CD4-positive, alpha-beta T cell treated with Interleukin-4 for 1 hour (primary cell): ENCODE measurements at places on chromosomes 16 and 17.

GRCh38 chr16:67456391-67457081, 24.4 kb downstream of the ATP6V0D1 start:
- DNase-seq = no peak

DNA sequence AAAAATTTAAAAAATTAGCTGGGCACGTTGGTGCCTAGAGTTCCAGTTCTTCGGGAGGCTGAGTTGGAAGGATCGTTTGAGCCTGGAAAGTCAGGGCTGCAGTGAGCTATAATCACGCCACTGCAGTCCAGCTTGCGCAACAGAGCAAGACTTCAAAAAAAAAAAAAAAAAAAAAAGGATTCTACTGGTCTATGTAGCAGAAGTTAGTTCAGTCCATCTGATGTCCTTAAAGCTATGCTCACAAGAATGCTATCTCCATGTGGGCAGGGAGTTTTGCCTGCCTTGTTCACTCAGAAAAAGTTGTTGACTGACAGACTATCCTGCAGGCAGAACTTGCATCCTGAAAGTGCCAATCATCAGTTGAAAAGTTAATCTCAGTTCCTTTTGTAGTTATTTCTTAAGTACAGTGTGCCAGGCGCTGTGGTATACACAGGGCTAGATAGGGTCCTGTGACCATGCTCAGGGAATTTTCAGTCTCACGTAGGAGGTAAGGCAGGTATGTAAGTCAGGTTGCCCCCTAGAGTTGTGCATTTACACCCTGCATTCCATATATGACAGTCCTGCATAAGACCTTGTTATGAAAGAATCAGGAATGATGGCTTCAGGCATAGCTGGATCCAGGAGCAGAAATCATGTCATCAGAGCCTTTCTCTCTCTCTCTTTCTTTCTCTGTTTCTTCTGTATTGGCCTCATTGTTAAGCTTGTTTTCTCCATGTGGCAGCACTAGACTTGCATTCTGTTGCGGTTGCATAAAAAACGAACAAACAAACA, 7.6 kb downstream of the SYT17 start:
- no peak for DNase-seq

DNA sequence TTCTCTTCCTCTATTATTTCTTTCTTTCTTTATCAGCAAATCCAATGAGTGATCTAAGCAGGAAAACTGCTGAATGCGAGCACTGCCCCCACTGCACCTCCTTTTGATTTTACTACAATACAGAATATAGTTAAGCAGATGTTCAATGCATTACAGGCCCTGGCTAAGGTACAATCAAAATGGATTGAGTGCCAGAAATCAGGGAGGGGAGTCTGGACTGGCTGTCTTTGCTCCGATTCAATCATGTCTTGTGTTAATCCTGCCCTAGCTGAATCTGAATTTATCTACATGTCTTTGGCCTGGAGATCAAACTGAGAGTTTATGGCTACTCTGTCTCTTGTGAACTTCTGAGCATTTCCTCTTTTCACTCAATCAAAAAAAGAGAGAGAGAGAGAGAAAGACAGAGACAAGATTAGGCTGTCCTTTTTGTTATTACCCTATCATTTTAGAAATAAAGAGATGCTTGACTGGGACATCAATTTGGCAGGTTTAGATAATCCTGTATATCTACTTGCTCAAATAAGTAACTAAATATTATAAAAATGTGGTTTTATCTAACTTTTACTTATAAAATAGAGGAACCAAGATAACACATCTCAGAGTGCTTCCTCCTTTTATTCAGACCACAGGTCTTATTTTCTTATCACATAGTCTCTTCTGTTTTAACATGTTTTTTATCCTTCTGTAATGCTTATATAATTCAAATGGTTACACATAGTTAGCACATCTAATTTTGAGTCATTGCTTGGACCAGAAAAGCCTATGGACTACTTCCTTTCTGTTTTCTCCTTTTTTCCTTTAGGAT, 656.2 kb downstream of the KCNJ2 start:
- DNase-seq = no peak

- no peak for DNase-seq
Observed at GRCh38 chr17:31202968-31203367, 94.1 kb downstream of the OMG start.

GRCh38 chr17:55576996-55577586, 65.8 kb upstream of the SMIM36 start:
- DNase-seq = peak; percentile 49

DNA sequence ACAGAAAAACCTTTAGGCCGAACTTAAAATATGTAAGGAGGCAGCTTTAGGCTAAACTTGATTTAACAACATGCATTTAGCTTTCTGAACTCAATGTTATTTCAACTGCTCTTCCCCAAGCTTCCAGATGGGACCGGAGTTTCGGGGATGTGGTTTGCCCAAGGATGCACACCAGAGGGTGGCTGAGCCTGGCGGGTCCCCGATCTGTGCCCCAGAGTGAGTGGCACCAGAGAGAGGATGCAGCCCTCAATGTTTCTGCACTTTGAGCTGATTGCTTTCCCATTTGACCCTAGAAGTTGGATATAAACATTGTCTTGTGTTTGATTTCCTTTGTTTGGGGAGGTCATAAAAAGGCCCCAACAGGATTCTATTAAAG, 348.0 kb upstream of the TNRC6C start:
- no peak for DNase-seq

GRCh38 chr17:82107341-82107860, 9.4 kb upstream of the FASN start:
- no peak for DNase-seq

DNA sequence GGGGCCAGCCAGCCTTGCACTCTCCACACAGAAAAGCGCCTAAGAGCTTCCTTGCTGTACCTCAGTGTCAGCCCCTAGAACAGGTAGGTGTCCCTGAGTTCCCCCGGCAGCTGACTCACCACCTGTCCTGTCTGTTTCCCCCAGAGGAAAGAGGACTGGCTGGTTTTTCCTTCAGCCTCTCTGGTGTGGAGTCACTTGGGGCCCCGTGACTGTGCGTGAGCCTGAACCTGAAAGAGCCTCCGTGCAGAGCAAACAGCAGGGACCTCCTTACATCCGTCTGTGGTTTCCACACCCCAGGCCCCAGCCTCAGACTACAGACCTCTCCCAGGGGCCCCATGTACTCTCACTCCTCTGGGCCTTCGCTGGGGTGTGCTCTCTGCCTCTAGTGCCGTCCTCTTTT, 87.8 kb downstream of the GNAO1 start:
- DNase-seq = peak; percentile 56

- no peak for DNase-seq
Observed at GRCh38 chr17:77516902-77517301, 376.1 kb downstream of the SEC14L1 start.

DNA sequence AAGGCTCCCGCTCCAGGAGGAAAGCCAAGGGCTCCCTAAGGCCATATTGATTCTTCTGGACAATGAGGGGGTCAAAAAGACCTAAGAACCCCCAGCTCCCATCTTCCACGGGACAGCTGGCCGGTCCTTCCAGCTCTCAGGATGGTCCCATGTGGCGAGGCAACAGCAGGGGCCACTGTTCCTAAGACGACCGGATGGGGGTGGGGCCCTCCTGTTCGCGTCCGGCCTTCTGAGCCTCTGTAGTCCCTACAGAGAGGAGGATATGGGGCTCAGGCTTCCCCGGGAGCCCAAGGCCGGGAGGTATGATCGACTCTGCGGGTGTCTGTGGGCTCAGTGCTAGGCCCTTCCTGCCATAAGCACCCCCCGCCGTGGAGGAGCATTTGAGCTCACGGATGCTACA, 6.0 kb upstream of the DCXR start:
- no peak for DNase-seq

GRCh38 chr16:84277244-84277823, 17.3 kb upstream of the WFDC1 start:
- peak; percentile 64 for DNase-seq

DNA sequence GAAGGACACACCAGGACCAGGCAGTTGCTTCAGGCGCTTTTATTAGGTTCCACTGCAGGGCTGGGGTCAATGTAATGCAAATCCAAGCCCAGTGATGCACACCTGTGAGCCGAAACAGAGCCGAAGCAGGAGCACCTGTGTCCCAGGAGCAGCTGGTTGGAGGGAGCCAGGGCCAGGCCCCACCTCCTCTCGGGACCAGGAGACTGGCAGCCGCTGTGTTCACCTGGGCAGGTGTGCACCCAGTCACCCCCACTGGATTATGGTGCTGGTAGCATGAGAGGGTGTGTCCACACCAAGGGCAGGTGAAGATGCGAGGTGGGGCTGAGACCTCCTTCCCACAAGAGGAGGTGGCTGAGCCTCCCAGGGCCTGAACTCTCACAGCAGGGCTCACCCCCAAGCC, 4.7 kb upstream of the FAAP100 start:
- DNase-seq = no peak

GRCh38 chr17:16407911-16408588, 7.3 kb upstream of the TRPV2 start:
- DNase-seq = no peak

DNA sequence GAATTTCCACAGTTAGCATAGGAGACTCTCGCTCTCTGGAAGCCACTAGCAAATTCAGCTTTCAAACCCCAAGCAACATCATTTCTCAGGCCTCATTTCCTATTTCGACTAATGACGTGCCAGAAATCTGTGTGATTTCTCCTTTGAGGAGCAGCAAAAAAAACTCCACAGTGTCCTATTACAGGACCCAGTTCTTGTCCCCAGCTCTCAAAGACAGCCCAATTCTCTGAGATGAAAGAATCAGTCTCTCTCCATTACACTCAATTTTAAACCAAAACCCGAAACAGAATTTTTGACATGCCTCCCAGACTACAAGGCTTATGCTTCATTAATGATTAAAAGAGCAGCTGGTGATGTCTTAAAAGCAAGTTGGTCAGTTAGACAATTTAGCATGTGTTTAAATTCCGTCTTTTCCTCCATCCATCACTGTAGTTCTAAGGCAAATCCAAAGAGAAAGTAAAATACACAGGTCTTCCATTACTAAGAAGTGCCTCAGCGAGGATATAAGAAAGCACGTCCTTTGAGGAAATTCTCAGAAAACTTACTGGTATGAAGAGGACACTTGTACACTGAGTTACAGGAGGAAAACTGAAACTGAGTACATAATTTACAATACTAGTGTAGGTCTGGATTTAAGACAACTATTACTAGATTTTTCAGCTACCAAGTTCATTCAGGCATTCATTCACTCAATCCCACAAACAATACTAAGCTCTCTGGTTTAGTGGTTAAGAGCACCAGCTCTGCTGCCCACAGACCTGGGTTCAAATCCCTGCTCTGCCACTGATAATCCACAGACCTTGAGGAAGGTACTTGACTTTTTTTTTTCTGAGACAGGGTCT, 12.5 kb downstream of the TOM1L2 start:
- DNase-seq = peak; percentile 58

GRCh38 chr17:14196377-14196997, 40.2 kb downstream of the CDRT15 start:
- DNase-seq = peak; percentile 36

DNA sequence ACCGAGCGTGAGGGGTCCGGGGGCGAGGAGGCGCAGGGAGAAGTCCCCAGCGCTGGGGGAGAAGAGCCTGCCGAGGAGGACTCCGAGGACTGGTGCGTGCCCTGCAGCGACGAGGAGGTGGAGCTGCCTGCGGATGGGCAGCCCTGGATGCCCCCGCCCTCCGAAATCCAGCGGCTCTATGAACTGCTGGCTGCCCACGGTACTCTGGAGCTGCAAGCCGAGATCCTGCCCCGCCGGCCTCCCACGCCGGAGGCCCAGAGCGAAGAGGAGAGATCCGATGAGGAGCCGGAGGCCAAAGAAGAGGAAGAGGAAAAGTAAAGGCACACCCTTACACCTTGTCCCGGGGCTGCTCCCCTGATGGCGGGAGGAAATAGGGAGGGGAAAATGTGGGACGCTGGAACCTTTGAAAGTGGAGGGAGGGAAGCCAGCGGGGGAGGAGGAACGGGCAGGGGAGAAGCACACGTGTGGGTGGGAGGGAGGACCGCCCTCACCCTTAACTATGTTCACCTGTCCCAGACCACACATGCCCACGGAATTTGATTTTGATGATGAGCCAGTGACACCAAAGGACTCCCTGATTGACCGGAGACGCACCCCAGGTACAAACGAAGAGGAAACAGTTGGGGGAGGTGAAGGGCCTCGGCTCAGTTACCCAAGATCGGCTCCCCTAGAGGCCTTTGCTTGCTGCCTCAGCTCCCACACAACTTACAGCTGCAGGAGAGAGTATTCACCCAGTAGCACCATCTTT, 916 bp downstream of the PAGR1 start:
- peak; percentile 50 for DNase-seq

- DNase-seq = no peak
Observed at GRCh38 chr16:24051125-24051524, 205.0 kb upstream of the CACNG3 start.

GRCh38 chr17:59451706-59452105, 113.7 kb upstream of the DHX40 start:
- DNase-seq = no peak

GRCh38 chr17:31857920-31858641, 963 bp downstream of the COPRS start:
- DNase-seq = no peak

DNA sequence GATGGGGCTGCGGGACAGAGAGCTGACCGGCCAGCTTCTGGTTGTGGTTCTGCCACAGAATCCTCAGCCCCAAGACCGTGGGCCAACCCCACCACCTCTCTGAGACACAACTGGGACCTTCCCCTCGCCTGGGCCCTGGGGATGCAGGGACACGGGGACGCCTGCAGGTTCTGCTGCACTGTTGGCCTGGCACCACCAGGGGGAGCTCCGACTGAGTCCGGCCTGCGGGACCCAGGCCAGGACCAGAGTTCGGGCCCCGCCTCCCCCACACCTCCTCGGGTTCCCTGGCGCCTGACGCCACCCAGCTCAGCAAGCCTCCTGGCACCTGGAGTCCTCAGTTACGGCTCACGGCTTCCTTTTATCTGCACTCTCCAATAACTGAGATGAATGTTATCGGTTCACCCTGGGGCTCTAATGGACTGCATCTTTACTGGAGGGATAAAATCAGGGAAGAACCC, 27.3 kb downstream of the TBC1D16 start:
- DNase-seq = peak; percentile 71

DNA sequence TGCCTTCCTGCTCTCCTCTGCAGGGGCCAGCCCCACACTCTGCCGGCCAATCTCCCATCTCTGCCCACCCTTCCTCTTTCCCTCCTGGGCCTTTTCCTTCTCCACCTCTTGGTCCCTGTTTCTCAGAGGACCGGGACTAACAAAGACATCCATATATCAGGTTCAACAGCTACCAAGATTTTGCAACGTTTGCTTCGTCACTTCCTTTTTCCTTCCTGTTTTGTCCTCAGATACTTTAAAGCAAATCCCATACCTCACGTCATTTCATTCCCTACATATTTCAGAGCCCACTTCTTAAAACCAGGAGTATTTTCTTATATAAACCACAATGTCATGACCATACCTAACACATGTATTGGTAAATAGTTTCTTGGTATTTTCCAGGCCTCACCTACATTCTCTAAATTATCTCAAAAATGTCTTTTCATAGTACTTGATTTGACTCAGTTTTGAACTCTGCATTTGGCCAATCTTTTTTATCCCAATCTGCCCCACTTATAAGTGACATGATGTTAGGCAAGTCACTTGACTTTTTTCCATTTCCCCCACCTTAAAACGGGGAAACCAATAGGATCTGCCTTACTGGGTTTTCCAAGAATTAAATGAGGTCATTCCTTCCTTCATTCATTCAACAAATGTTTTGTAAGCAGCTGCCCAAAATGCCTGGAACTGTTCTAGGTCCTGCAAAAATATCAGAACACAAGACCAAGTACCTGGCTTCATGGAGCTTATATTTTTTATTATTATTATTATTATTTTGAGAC, 7.2 kb upstream of the USP10 start:
- no peak for DNase-seq

GRCh38 chr17:50688245-50688644, 19.5 kb downstream of the ANKRD40 start:
- DNase-seq = no peak

- DNase-seq = no peak
Observed at GRCh38 chr16:8548166-8548565, 42.1 kb downstream of the TMEM114 start.
